Activated naive CD4-positive, alpha-beta T cell treated with anti-CD3 and anti-CD28 coated beads, Interleukin-2, amount 50 U/mL, for 72 hours (primary cell): ENCODE measurements at places on chromosomes 7 and 10. TPM values are rescaled to one million over a fixed set of nuclear protein-coding genes. Genes with fewer than 3 reads are reported as not detected.

The H2BK1 gene
- not detected for total RNA-seq

The LARP4B gene
- total RNA-seq: 122 TPM

The MEST gene
- 1.9 TPM for total RNA-seq

The OPALIN gene
- total RNA-seq: not detected

- DNase-seq: no peak
Observed at GRCh38 chr10:124172181-124172916, 79.0 kb upstream of the CHST15 start.

DNA sequence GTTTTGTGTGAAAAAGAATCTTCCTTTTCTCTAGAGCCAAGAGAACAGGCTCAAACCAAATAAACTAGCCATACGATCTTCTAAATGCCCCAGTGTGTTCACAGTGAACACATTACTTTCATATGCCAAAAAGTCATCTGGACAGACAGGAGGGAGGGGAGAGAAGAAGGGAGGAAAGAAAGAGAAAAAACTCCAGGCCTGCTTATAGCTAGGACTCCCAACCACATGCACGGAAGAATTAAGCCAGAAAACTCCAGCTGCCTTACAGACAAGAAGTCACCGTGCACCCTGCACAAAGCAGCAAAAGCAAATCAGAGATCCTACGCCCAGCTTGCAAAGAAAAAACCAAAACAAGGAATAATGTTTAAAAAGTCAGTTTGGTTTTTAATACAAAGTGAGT lies 34.3 kb downstream of the SNX8 start:
- no peak for DNase-seq

DNA sequence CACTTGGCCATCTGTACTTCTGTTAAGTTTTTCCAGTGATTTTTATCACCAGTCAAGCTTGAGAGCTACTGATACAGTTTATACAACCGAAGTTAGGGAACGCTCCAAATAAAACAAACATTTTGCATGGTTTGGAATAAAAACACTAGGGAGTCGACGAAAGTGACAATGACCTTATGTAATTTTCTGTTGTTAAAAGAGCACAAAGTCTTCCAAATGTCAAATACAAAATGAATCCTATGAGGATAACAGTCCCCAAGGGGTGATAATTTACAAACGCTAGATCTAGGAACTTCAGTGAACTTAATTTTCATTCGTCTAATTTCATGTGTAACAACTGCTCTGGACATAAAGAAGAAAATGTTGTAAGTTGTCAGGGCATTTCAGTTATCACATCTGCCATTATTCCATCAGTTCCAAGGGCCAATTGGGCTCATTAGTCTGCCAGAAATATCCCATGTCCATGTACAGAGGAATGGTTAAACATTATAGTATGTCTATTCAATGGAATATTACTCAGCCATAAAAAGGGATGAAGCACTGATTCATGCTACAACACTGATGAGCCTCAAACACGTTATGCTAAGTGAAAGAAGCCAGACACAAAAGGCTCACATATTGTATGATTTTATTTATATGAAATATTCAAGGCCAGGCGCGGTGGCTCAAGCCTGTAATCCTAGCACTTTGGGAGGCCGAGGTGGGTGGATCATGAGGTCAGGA lies 38.0 kb upstream of the CYTH3 start:
- no peak for DNase-seq
